ENCODE measurements at places on chromosomes 16 and 17.

DNA sequence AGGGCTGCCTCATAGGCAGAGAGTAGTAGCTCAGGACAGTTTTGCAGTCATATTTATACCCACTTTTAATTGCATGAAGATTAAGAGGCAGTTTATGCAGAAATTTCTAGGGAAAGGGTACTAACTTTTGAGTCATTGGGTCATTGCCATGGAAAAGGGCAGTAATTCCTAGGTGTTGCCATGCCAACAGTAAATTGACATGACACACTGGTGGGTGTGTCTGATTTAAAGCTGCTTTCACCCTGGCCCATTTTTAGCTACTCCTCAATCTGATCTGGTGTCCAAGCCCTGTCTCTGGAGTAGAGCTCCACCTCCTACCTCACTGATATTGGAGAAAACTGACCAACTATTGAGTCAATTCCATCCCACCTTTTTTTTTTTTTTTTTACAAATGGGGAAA is 161.5 kb upstream of the ZKSCAN2 start:
- DNase-seq = no peak

GRCh38 chr17:82297280-82297713 is 20.1 kb downstream of the CD7 start:
- peak; percentile 57 for DNase-seq

DNA sequence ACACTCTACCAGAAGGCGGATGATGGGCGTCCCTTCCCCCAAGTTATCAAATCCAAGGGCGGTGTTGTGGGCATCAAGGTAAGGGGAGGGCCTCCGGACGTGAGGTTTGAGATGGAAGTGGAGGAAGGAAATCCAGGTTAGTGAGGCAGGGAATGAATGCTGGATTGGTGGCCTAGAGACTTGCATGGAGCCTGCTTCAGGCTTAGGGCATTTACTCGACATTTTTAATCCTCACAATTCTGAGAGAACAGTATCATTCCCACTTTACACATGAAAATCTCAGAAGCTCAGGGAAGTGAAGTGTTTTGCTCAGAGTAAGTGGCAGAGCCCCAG is 2.0 kb downstream of the ALDOA start:
- no peak for DNase-seq

DNA sequence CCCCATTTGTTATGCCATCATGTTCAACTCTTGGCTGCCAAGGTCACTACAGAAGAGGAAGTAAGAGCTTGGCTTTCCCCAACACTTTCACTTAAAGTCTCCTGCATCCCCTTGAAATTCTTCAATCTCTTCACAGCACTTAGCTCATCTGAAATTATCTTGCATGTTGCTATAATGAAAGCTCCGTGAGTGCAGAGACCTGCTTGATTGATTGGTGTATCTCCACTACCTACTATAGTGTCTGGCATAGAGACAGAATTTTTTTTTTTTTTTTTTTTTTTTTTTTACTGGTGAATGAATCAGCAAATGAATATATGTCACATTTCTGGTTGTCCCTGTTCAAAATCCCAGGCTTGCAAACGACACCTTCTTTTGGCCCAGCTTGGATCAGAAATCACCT is 1.9 kb upstream of the SDR42E1 start:
- DNase-seq = no peak

DNA sequence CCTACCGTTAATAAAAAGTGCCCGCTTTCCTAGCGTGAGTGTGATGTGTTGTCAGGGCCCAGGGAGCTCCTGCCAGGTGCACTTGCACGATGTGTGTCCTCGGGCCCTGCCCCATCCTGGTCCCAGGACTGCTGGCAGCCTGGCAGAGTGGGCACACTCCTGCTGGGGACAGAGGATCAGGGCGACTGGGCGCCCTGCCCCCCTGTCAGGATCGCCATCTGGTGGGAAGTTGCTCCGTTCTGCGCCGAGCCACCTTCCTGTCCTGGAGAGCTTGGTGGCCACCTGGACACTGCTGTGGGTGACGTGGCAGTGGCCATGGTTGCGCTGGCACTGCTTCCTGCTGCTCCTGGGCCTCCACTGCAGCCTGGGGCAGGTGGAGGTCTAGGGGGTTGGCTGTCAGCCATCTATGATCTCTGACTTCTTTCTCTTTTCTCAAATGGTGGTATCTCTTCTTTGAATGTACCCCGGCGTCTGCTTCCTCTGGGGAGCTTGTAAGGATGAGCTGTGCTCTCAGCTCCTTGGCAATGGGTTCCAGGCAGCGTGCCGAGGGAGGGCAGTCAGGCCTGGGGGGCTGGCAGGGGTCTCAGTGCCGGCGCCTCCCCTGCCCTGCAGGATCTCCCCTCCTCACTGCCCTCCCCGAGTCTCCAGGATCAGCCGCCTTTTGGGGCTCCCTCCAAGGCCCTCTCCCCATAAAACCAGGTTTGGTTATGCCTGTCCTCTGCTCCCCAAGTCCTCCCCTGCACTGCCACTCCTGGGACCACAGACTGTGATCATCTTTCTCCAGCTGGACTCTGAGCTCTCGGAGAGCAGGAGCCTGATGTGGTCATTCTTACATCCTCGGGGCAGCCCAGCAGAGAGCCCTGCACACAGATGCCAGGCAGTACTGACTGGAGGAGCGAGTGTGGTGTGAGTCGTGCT is 76.9 kb downstream of the AMFR start:
- DNase-seq = no peak

DNA sequence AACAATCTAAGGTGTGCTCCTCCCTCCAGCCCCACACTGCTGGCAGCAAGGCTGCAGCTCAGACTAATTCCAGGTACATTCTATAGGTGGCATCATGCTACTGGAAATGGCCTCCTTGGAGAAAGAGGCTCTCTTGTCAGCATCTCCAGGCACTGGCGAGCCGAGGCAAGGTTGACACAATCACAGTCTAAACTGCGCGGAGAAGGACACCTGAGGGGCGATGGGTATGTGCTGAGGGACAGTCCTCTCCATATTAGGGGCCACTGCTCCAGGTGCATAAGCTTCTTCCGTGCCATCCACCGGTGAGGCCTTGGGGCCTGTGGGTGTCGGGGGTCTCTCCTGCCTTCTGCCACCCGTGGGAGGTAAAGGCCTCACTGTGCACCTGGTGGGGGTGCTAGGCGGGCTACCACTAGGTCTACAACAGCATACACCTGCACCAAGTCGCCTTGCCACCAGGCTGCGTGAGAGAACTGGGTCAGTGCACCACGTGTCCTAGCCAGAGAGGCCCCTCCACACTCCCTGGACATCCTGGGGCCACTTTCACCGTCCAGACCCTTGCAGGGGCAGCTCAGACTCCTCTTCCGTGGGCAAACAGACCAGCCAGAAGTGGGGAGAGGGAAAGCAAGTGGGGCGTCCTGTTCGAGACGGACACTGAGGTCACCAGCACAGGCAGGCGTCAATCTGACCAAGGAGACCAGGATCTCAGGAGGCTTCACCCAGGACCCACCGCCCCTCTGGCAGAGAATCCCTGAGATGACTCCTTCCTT is 12.1 kb upstream of the CBX8 start:
- peak; percentile 65 for DNase-seq

DNA sequence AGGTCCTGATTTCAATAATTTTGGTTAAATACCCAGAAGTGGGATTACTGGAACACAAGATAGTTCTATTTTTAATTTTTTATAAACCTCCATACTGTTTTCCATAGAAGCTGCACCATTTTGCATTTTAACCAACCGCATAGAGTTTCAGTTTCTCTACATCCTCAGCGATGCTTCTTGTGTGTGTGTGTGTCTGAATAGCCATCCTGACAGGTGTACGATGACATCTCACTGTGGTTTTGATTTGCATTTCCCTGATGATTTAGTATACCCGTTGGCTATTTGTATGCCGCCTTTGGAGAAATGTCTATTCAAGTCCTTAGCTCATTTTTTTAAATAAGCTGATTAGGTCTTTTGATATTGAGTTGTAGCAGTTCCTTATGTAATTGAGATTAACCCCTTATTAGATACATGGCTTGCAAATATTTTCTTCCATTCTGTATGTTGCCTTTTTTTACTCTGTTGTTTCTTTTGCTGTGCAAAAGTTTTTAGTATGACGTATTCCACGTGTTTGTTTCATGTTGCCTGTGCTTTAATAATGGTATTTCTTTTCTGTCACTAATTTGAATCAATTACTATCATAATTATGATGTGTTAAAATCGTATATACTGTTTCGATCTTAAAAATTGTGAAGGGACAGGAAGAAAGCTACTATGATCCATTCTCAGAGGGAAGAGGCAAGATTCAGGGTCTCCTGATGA is 227.2 kb upstream of the MON1B start:
- DNase-seq = no peak

Data from Calu3 (cell line).